ENCODE measurements at places on chromosomes 7 and 10.

GRCh38 chr10:35316218-35316967, 19.9 kb upstream of the CCNY start:
- no peak for DNase-seq

GRCh38 chr7:73742753-73743641, 4.4 kb upstream of the ABHD11 start:
- no peak for DNase-seq

- DNase-seq: no peak
These were observed 517.0 kb downstream of the INHBA start for GRCh38 chr7:41185851-41186250.

DNA sequence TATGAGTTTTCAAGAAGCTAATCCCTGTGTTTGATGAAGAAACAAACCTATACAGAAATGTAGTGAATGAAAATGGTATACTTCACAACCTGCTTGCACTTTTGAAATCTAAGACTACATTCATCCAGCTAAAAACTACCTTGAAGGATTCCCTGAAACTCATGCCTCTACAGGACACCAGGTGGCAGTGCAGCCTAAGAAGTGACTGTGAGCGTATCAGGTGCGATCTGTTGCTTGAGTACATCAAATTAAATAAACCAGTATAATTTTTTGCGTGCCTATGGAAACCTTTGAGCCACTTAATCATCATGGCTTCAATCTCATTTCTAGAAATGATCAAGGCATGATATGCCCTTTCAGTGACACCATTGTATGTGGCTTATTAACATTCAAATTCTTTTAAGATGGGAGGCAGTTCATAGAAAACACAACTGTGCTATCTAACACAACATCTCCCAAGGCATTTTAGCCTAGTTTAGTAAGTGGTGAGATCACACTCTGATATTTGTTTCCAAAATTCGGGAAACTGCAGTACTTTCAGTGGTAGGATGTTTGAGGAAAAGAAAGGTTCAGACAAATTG, 57.4 kb downstream of the PPP1R17 start:
- no peak for DNase-seq

DNA sequence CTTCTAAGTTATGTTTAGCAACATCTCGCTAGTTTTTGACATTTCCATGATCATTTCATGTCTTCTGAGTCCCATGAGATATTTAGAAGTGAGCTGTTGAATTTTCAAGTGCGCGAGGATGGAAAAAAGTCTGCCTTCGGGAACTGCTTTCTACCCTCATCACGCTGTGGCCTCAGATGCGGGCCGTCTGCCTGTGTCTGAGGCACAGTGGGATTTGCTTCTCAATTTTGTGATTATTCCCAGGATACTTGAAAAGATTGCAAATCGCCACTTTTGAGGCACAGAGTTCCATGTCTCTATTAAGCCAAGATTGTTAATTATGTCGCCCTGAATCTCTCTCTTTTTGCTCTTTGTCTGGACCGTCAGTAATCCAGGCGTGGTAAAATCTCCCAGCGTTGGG, 30.8 kb upstream of the NKX6-2 start:
- DNase-seq: no peak

DNA sequence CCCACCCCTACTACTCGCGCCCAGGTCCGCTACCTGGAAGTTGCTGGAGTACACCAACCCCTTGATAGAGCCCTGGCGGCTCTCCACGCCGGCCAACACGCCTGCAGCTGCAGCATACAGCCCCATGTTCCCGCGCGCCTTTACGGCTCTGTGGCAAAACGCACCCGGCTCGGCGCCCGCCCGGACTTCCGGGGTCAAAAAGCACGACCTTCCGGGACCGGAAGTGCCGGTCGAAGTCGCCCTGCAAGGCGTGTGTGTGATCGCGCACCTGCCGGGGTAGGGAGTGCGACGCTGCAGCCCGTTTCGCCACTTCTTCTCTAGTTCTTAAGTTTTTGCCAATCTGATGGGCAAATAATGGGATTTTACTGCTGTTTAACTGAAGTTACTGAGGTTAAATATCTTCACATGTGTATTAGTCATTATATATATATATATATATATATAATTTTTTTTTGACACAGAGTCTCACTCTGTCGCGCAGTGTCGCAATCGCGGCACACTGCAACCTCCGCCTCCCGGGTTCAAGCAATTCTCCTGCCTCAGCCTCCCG, at the start of gene NSUN5:
TSS of gene NSUN5 (minus strand) at position 162 of the 550 bp plus-strand sequence. CDS start at position 126, 36 bp downstream.
- DNase-seq: peak; percentile 79

DNA sequence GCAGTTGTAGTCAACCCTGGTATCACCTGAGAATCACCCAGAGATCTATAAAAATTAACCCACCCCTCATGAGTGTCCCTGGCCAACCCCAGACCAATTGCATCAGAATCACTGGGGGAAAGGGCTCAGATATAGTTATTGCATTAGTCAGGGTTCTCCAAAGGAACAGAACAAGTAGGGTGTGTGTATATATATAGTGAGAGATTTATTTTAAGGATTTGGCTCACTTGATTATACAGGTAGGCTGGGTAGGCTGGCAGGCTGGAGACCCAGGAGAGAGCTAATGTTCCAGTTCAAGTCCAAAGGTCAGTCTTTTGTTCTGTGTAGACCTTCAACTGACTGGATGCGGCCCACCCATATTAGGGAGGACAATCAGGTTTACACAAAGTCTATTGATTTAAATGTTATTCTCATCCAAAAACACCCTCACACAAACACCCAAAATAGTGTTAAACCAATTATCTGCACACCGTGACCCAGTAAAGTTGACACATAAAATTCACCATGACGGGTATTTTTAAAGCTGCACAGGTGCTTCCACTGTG, 372.9 kb upstream of the NFE2L3 start:
- DNase-seq: no peak

DNA sequence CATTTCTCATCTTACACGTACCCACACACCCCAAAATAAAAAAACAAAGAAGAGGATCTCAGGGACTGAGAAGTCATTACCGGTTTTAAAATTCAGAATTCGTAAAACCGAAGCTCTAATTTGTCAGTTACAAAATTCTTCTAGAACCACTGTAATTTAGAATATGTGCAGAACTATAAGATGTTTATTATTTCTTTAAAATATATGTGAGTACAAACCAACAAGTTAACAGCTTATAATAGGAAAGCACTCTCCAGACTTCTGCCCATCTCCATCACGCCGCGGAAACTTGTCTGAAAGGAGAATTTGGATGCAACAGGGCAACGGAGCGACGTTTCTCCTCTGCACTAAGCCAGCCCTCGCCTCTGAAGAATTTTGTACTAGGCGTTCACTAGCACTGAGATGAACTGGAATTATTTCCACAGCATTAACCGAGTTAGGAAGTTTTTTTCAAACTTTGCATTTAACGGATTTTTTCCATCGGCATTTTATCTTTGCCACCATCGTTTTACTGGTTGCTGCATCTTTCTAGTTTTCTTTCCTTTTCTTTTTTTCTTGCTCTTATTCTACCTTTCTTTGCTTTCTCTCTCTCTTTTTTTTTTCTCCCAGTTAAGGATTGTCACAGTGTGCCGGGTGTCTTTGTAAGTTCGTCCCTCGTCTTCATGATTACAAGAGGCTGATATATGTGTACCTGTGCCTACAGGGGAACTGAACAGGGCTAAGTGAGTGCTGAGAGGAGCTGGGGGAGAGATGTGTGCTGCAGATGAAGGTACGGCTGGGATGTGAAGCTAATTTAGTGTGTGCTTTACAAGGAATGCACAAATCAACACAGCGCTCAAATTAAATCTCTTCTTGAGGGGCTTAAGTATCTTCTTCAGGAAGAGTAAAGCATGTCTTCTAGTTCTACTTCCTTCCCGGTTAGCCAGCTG, 295.9 kb upstream of the NFE2L3 start:
- no peak for DNase-seq

DNA sequence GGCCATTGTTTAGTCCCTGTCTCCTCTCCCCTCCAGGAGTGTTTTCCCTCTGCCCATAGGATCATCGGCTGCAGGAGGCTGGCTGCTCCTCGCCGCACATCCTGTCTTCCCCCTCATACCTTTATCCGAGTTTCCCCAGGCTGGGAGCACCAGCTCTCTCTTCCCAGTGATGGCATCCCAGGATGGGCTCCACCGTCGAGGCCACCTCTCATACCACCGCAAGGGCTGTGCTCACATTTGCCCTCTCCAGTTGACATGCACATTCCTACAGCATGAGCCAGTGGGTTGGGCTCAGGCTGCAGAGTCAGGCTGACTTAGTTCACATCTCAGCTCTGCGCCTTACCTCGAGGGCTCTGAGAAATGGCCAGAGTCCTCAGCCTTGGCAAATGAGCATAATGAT, 12.1 kb downstream of the HKDC1 start:
- no peak for DNase-seq

Data from stimulated activated CD8-positive, alpha-beta memory T cell treated with anti-CD3 and anti-CD28 coated beads, Interleukin-4, amount 100 ng/mL, for 4 hours (primary cell).